Activated gamma-delta T cell (primary cell): ENCODE measurements at places on chromosomes 16 and 17.

GRCh38 chr17:51946311-51946710 lies 212.2 kb downstream of the CA10 start:
- no peak for DNase-seq

DNA sequence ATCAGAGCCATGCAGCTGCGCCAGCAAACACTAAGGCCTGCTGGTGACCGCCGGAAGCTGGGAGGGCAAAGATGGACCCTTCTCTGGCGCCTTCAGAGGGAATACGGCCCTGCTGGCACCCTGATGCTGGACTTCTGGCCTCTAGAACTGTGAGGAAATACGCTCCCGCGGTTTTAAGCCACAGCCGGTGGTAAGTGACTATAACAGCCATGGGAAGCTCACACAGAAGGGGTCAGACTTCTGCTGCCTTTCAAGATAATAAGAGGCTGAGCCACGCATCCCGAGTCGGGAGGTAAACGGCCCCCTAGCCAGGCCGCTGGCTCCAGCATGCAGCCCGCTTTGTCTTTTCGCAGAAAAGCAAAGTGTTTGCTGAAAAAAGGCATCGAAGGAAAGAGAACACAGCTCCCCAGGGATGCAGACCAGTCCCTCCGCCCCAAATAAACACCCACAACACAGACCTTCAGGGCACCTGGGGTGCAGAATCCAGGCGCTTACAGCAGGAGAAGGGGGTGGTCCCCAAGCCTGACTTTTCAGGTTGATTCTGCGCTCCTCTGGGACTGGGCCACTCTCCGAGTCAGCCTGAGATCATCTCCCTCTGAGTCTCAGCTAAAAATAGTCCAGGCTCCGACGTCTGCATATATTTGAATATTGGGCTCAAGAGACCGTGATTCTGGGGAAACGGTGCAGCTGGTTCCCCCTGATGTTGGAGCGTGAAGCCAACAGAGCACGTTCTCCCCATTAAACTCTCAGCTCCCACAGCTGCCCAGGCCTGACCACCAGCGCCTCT lies 89.7 kb downstream of the MGAT5B start:
- no peak for DNase-seq

- no peak for DNase-seq
Observed at GRCh38 chr17:81994593-81995462, 17.4 kb downstream of the ASPSCR1 start.

DNA sequence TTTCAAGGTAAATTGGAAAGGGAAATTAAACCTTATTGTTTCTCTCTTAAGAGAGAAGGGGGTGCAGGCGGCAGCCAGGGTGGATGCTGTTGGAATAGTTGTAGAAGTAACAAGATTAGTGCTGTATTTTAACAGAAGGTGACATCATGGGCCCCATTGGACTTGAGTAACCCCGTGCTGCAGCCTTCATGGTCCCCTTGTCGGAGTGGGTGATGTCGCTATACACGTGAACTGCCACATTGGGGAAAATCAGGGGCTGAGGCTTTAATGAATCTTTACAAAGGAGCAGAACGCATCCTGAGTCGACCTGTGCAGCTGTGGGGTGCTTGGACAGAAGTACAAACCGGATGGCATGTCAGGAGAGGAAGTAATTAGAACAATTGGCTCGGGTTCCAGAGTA lies 3.2 kb downstream of the SNX11 start:
- no peak for DNase-seq

GRCh38 chr17:77274096-77274845 lies 133.5 kb downstream of the SEC14L1 start:
- DNase-seq, result no peak
